Stimulated activated CD4-positive, alpha-beta T cell treated with anti-CD3 and anti-CD28 coated beads, Interleukin-12 subunit alpha, Interleukin-12 subunit beta, amount 100 ng/mL, for 4 hours (primary cell): ENCODE measurements at places on chromosomes 6 and 20.

DNA sequence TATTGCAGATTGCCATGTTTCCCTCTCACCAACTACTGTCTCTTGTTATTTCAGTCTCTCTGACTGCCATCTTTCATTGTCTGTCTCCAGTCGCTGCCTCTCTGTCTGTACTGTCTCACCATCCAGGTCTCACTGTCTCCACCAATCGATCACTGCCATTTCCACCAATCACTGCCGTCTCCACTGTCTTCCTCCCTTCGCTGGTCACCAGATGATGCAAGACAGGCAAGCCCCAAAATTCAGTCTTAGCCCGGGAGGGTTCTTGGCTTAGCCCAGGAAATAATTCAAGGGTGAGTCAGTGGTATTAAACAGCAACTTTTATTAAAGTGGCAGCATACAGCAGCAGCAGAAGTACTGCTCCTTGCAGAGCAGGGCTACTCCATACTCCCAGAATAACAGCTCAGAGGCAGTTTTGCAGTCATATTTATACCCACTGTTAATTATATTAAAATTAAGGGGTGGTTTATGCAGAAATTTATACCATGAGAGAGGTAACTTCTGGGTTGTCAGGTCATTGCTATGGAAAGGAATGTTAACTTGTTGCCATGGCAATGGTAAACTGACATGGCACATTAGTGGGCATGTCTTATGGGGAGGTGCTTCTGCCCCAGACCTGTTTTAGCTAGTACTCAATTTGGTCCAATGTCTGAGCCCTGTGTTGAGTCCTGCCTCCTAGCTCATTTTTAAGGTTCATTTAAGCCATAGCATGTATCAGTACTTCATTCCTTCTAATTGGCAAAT lies 23.0 kb upstream of the ECHDC1 start:
- no peak for DNase-seq

- no peak for DNase-seq
Measured at GRCh38 chr6:83767033-83767432, 58.1 kb upstream of the SNAP91 start.

DNA sequence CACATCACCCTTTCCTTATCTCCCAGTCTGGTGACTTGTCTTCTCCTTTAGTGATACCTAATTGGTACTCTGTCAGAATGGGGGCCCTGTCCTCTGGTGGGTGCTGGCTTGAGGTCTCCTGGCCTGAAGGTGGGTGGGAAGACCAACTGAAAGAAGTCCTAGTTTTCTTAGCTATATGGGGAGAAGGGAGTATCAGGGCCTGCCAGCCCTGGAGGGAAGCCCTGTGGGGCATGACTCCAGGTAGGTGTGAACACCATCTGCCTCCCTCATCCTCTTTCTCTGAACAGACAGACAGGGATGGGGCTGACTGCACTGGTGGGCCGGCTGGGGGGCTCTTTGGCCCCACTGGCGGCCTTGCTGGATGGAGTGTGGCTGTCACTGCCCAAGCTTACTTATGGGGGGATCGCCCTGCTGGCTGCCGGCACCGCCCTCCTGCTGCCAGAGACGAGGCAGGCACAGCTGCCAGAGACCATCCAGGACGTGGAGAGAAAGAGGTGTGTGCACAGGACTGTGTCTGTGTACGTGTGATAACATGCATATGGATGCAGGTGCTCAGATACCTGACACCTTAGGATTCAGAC lies 4.8 kb downstream of the CRIP3 start:
- DNase-seq: no peak

GRCh38 chr6:44044940-44045671 lies 82.1 kb downstream of the MRPL14 start:
- no peak for DNase-seq

- no peak for DNase-seq
Measured at GRCh38 chr6:44622956-44623355, 235.4 kb downstream of the CDC5L start.

DNA sequence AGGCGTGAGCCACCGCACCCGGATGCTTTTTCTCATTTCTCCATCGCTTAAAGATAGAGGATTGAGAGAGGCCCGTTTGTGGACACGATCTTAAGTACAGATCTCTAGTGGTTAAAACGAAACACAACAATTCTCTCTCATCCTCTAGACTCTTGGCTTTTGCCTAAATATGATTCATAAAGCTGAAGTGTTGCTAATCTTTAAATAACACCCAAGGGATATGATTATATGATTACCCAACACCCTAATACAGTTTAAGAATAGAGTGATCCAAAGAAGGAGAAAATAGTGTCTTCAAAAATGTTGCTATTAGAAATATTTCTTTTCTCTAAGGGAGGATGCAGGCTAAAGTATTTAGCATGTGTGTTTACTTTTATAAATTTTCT lies 50.4 kb downstream of the MTHFD1L start:
- no peak for DNase-seq

GRCh38 chr6:12328701-12329100 lies 38.5 kb downstream of the EDN1 start:
- DNase-seq: no peak

GRCh38 chr20:56572172-56572571 lies 39.1 kb downstream of the FAM209B start:
- no peak for DNase-seq

DNA sequence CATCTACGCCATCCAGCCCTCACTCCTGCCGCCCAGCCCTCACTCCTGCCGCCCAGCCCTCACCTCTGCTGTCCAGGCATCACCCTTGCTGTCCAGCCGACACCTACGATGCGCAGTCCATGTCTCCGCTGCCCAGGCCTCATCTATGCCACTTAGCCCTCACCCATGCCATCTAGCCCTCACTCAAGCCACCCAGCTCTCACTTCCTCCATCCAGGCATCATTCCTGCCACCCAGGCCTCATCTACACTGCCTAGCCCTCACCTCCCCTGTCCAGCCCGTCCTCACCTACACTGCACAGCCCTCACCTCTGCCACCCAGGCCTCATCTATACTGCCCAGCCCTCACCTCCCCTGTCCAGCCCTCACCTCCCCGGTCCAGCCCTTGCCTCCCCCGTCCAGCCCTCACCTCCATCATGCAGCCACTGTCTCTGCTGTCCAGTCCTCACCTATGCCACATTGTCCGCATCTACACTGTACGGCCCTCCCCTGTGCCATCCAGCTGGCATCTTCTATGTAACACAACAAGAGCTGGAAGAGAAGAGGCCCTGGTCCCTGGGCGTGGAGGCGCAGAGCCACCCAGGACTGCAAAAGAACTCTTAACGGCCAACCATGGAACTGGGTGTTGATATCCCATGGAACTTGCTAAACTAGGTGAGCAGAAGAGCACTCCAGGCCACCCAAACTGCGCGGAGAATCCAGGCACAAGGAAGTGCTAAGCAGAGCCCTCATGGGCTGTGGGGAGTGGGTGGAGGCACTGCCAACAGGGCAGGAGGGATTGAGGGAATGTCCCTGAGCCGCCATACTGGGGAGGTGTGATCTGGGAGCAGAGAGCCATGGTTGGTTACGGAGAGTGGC lies 31.0 kb downstream of the RNASET2 start:
- DNase-seq: no peak

DNA sequence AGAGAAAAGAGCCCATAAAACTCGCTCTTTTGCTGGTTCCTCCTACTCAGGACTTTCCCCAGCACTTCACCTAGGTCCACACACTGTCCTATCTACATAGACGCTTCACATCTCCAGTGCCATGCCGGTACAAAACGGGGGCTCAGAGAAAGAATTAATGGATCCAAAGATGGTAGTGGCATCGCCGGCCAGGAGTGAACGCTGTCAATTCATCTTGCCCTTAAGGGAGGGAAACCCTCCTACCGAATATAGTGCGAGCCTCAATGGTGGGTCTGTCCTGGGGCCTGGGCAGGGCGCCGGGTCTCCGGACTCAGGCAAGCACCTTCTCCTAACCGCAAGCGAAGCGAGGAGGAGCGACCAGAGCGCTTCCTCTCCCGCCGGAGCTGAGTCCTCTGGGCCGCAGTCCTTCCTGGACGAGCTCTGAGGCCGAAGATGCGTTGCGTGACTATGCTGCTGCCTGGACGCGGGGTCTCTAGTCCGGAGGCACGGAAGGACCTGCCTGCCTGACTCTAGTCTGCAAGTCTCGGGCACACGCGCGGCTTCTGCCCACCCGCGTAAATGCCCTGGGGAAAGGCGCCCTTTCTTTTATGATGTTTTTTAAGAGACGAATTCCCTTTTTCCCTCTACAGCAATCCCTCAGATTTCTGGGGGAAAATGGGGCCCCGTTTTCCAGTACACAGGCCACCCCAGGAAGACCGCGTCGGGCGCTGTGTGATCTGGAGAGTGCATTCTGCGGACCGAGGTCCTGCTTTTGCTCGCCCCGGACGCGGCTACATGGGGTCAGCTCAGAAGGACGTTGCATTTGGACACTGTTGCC lies 100.1 kb upstream of the PRDM1 start:
- DNase-seq: no peak

DNA sequence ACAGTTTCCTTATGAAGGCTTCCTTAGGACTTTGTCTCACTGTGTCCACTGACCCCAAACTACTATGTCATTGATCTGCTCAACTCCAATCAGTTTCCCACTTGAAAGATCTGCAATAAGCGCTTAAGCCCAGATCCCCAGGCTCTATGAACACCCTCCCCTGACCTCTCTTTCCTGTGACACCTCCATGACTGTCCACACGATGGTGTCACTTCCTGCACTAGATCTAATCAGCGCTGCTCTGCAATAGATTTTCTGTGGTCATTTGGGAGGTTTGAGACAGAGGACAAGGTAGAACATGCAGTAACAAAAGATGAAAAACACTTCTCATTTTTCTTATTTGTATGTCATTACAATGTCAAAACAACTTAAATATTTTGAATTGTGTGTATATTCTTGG lies 304.6 kb upstream of the AGPAT4 start:
- no peak for DNase-seq

DNA sequence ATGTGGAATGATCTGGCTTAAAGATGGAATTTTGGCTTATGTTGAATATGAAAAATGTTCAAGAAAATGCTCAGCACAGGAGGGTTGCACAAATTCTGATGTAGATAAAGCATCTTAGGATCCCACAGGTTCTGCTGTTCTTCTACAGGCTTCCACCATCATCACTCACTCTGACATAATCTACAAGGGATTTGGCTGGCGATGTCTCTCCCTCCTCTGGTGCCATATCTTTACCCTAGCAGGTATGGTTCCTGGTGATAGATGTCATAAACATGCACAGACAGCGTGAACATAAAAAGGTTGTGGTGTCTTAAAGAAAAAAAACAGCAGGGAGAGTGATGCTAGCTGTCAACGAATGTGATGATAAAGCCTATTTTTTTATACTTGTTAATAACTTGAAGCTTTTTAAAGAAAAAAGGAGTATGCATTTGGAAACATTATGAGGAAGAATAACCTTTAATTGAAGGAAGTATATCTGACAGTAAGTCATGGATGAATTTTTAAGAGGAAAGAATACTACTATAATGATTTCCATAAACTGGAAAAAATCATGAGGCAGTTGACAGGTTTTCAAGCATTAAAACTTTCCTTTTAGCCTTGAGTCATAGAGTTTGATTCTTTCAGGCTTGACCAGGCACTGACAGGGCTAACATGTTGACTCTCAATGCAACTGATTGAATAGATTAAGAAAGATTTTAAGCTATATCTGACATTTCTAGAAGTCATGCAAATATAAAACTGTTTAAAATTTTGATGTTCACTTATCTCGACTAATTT lies 50.1 kb downstream of the OGFRL1 start:
- DNase-seq: no peak

DNA sequence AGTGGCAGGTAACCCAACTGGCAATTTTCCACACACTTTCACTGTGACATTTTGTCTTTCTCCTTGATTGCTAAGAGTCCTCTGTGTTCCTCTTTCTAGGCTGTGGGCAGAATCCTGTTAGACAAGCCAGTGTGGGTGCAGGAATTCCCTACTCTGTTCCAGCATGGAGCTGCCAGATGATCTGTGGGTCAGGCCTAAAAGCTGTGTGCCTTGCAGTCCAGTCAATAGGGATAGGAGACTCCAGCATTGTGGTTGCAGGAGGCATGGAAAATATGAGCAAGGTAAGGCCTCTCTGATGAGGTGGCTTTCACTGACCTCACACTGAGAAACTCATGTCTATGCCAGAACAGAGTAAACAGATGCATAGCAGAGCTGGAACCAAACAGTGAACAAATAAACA lies 5.1 kb downstream of the ACAT2 start:
- no peak for DNase-seq

DNA sequence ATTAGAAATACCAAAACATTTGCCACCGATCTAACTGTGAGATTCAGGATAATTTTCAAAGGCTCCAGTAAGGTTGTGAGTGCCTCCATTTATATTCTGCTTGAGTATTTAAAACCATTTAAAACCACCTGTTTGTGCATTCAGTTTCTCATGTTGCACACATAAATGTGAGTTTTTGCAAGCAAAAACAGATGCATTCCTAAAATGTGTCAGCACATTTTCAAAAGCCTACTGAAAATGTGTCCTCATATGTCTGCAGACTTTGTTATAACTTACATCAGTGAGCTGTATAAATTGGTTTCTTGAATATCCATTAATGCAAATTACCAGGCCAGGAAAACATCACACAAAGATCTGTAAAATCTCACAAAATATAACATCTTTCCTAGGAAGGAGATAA lies 676.6 kb upstream of the EPHA7 start:
- DNase-seq: no peak

- no peak for DNase-seq
Measured at GRCh38 chr6:52407467-52407866, 12.7 kb upstream of the EFHC1 start.

GRCh38 chr20:58184063-58184462 lies 44.4 kb downstream of the ANKRD60 start:
- no peak for DNase-seq

DNA sequence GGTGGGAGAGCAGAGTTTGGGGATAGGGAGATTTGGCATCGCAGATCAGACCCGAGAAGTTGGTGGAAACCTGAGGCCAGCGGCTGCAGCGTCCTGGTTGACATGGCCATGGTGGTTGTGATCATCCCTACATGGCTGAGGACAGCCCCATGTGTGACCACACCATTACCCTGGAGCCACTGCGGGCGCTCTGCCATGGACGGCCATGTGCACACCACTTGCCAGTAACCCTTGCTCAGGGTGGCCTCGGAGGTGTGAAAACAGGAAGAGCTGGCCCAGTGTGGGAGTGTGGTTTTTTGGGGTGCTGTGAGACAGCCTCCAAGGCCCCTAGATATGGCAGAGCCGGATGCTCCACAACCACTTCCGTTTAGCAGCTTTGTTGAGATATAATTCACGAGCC lies 64.4 kb downstream of the TMEM242 start:
- no peak for DNase-seq

- DNase-seq: no peak
Measured at GRCh38 chr6:26473429-26473757, 15.6 kb downstream of the BTN2A1 start.

GRCh38 chr20:11067359-11067758 lies 393.6 kb upstream of the JAG1 start:
- no peak for DNase-seq
